Activated CD4-positive, alpha-beta T cell treated with anti-CD3 and anti-CD28 coated beads for 24 hours (primary cell): ENCODE measurements at places on chromosomes 16 and 17.

- DNase-seq: no peak
These were observed 77.8 kb downstream of the ADCY9 start for GRCh38 chr16:4038448-4038847.

- DNase-seq: no peak
These were observed 1.6 kb downstream of the NHERF1 start for GRCh38 chr17:74750039-74750326.

DNA sequence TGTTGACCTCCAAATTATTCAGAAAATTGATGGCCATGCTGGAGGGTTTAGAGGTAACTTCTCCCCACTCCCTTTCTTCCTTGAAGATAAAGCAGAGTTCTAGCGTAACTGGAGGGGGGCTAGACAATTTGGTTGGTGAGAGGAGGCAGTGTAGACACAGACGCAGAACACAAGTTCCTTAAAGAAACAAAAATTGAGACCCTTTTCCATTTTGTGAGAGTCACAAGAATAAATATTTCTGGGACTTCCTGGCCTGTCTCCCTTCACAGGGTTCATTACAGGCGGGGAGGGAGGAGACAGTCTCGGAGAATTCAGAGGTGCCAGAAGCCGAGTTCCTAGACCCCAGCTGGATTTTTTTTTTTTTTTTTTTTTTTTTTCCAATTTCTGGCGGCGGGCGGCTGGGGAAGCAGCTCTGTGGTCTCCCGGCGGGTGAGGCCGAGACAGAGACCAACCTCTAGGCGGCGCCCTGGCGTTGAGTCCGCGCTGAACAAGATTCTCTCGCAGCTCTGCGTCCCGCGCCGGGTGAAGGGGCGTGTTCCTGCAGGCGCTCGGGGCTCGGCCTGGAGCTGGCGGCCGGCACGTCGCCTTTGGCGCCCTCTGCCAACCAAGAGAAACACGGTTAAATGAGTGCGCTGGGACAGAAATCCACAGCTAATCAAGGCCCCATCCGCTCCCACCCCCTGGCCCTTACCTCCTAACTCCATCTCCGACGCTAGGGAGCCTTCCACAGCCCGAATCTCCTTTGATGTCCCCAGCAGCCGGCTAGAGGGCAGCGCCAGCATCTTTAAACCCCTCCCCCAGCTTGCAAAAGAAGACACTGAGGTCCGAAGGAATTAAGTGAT is 10.2 kb upstream of the HOXB9 start:
- DNase-seq: peak; percentile 85

GRCh38 chr17:46800573-46800972 is 17.9 kb downstream of the WNT3 start:
- DNase-seq: no peak

DNA sequence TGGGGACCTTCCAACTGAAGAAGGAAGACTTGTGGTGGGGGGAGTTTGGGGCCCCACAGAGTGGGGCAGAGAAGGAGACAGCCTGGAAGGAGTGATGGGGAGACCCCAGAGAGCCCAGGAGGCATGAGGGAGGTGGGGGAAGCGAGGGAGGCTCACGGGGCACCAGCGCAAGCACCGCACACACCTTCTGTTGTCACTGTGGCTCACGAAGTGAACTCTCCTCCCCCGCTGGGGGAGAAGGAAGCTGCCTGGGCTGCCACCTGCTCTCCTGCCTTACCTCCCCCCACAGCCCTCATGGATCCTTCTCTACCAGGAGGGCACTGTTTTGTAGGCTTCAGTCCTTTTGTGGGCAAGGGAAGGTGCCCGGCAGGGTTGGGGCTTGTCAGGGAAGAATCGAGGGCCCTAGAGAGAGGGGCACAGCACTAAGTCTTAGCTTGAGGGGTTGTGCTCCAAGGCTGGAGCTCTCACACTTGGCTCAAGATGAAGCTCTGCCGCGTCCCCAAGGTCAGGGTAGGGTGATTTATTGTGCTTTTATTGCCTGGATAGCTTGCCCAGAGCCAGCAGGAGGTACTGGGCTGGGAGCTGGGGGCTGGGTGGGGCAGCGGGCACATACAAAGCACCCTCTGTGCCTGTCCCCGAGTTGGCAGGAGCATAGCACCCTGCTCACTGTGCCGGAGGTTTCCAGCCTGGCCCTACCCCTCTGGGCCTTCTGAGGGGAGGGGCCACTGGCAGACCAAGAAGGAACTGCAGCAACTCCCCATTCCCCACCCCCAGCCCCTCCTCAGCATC is 4.6 kb upstream of the STARD3 start:
- no peak for DNase-seq

GRCh38 chr17:81218991-81219390 is 3.8 kb downstream of the CEP131 start:
- DNase-seq: no peak

DNA sequence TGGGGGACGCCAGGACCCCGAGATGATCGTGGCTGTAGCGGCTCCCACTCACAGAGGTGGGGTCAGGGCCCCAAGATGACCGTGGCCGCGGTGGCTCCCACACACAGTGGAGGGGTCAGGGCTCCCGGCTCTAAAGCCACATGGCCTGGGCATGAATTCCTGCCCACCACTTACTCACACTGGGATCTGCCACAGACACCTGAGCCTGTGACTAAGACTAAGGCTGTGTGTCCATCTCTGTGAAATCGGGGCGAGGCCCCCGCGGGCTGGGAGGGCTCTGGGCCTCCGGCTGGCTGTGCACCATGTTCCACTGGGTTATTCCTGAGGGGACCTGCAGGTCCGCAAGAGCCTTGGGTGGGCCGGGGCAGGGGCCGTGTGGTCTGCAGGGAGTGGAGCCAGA is 18.5 kb downstream of the ZFPM1 start:
- no peak for DNase-seq

DNA sequence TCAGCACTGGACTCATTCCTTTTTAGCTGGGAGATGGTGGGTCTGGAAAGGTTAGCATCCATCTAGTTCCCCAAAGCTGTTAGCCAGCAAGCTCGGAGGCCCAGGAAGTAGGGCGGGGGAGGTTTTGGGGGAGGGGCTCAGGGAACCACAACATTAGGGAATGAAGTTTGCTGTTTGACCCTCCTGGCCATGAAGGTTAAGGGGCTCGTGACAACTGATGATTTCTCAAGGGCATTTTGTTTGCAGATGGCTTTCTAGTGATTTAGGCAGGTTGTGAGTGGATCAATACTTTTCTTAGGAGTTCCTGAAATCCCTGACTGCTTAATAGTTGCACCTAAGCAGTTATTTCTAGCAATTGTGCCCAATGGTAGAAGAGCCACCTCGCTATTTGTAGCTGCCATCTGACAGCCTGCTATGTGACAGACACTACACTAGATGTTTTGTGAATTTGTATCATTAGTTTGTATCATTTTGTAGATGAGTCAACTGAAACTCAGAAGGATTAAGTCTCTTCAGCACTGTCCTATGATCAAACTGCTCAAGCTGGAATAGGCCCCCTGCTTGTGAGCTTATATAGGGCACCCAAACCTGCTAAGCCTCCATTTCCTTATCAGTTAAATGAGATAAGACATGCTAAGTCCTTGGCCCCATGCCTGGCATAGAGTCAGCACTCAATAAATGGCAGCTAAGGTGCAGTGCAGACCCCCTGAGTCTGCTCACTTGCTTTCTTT is 146.4 kb downstream of the IRX3 start:
- no peak for DNase-seq

DNA sequence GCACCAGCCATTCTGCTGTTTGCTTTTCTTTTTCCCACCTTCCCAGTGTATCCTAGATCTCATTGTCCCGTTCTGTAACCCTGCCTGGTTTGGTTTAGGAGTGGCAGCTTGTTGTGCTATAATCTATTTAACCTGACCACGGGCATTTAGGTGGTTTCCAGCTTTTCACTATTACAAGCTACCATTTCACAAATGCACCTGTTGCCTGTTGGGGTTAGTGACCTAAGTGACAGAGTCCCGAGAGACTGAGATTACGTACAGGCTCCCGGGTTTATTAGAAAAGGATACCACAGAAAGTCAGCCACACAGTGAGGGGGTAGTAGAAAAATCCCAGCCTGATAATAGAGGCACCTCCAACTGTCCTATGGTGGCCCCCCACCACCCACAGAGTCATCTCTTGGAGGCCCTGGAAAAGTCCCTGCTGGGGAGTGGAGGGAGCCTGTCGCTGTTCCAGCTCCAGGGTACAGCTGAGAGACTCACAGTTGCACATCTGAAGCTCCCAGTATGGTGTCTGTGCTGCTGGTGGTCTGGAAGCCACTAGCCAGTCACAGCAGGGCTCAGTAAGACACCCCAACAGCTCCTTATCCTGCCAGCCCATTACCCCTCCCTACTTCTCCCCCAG is 21.2 kb downstream of the CLEC16A start:
- no peak for DNase-seq

GRCh38 chr17:31130286-31131224 is 35.8 kb downstream of the NF1 start:
- DNase-seq: no peak

- DNase-seq: no peak
These were observed 139.0 kb downstream of the RPTOR start for GRCh38 chr17:80683625-80684104.

DNA sequence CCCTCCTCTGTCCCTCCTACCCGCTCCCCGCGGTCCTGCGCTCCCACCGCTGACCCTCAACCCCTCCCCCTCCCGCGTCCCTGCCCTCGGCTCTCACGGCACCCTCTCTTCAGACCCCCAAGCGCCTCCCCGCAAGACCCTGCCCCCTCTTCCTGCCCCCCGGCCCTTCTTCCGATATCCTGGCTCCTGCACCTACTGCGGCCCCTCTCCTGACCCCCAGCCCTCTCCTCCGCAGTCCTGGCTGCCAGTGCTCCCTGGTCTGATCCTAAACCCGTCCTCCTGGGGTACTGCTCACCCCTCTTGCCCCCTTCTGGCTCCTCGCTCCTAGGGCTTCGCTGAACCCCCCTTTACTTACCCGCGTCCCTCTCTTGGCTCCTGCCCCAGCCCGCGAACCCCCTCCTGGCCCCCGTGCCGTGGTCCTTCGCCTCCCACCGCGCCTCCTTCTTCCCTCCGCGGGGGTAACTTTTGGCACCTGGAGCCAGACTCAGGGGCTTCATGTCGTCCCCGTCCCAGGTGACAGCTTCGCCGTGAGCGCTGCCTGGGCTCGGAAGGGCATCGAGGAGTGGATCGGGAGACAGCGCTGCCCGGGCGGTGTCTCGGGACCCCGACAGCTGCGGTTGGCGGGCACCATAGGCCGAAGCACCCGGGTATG is 839 bp downstream of the NKD1 start:
- no peak for DNase-seq

DNA sequence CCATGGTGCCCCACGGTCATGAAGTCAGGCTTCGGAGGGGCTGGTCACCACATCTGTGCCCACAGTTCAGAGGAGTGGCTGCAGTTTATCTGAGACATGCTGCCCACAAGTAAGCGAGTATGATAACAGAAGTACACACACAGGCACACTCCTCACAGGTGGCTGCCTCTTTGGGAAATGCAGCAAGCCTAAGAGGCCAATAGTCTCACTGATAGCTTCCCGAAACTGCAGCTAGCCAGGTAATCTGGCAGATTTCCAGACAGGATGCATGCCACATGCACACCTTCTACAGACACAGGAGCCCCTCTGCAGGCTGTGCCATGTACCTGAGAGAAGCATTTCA is 12.6 kb upstream of the GFOD2 start:
- DNase-seq: no peak

DNA sequence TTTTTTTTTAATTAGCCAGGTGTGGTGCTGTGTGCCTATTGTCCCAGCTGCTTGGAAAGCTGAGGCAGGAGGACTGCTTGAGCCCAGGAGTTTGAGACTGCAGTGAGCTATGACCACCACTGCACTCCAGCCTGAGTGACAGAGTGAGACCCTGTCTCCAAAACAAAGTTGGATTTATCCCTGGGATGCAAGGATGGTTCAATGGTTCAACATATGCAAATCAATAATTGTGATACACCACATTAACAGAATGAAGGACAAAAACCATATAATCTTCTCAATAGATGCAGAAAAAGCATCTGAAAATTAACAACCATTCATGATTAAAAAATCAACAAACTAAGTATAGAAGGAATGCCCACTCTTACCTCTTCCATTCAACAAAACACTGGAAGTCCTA is 33.5 kb downstream of the CDR2 start:
- no peak for DNase-seq

DNA sequence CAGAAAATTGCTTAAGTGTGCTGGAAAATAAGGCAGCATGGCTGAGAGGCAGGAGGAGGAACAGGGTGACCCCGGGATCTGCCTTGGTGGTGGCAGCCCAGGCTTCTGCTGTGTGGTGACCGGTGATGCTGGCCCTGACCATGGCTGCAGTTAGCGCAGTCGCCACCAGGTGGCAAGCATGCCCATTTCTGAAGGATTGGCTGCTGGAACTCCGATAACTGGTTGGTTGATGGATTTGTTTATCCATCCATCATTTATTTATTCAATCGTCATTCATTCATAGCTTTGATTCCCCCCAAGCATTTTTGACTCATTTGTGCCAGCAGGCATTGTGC is 29.1 kb upstream of the ITGA3 start:
- peak; percentile 71 for DNase-seq

DNA sequence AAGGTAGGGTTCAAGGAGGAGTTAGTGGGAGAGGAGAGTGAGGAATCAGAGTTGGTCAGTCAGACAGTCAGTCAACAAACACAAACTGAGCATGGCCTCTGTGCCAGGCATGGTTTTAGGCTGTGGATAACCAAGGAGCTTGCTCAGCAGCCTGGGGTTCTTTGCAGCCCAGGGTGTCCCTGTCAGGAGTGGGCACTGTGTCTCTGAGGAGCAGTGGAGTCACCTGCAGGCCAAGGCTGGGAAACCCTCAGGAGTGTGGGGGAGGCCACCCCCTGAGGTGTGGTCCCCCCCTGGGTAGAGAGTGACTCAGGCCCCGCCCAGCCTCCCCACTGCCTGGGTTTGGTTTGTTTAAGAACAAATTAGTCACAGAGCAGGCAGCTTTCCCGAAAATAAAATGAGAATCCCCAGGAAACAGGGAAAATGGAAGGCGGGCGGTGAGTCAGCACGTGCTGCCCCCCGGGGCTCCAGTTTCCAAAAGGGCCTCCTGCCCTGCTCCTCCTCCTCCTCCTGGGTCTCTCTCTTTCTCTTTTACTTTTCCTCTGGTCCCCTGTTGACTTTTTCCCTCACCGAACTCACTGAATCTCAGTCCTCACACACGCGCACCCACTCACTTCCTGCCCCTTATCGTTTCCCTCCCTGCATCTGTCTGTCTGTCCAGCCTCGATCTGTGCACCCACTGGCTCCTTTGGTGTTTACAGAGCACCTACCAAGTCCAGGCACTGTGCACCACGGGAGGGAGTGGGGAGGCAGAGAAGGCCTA is 44.3 kb downstream of the SOCS3 start:
- DNase-seq: peak; percentile 36

- DNase-seq: no peak
These were observed 10.0 kb upstream of the COPRS start for GRCh38 chr17:31869031-31869430.

DNA sequence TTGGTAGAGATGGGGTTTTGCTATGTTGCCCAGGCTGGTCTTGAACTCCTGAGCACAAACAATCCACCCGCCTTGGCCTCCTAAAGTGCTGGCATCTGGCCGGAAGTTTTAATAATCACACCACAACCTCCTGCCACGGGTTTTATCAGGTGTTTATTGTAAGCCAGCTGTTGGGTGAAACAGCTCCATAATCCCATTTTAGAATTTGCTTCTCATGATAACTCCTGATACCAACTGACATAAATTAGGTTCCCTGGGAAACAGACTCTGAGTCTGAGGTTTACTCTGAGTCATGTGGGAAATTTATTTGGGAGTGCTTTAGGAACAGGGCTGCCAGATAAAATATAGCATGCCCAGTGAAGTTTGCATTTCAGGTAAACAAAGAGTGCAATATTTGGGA is 122.6 kb upstream of the MED13 start:
- no peak for DNase-seq
